H1 (cell line): ENCODE measurements at places on chromosomes 6 and 20. TPM values are rescaled to one million over a fixed set of nuclear protein-coding genes. Genes with fewer than 3 reads are reported as not detected.

Gene TULP1
- total RNA-seq = 5.0 and 6.8 TPM in 2 replicates

Gene SAMD10
- 3.0 and 3.8 TPM in 2 replicates for total RNA-seq

Gene DAAM2
- total RNA-seq = 2.9 TPM in 2 replicates

Gene PPIL6
- 1.3 and 1.5 TPM in 2 replicates for total RNA-seq

Gene RTN4IP1
- total RNA-seq = 19.1 and 19.5 TPM in 2 replicates

Gene TMEM74B
- total RNA-seq = 2.8 and 4.0 TPM in 2 replicates

Gene ANKEF1
- total RNA-seq = 9.8 and 10.0 TPM in 2 replicates

Gene ADRM1
- 126 and 138 TPM in 2 replicates for total RNA-seq

DNA sequence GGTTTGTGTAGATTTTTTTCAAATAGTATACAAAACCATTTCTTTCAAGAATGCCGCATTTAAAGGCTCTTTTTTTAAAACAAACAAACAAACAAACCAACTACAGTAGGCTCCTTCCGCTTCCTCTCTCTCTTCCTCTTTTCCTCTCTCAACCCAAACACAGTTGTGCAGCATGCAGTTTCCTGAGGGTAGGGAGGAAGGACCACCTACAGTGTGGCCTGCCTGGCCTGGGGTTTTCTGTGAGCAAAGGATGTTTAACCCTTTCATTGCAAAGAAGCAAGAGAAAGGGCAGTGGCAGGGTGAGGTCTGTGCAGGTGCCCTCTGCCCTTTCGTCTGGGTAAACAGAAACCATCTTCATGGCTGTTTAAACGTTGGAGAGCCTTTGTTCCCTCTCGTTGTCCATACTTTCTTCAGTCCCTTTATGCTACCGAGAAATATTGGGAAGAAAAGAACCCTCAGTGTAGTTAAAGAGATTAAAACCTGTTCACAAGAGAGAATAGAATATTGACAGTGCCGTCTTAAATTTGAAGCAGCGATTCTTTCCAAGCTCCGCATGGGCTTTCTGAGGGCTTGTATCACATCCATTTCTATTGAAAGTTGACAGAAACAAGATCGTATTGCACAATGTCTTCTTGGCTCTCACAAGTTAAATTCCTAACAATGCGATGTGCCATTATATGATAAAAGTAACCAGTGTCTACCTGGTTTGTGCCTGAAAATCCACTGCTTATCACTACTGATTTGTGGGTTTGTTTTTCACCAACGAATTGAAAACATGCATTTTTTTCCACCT, 215.5 kb upstream of the SNX9 start:
- no peak for DNase-seq
